Kasumi-1 (cell line): ENCODE measurements at places on chromosomes 5 and 9.
A peak's percentile ranks its signal among the peaks of the same experiment; 100 is the strongest.

DNA sequence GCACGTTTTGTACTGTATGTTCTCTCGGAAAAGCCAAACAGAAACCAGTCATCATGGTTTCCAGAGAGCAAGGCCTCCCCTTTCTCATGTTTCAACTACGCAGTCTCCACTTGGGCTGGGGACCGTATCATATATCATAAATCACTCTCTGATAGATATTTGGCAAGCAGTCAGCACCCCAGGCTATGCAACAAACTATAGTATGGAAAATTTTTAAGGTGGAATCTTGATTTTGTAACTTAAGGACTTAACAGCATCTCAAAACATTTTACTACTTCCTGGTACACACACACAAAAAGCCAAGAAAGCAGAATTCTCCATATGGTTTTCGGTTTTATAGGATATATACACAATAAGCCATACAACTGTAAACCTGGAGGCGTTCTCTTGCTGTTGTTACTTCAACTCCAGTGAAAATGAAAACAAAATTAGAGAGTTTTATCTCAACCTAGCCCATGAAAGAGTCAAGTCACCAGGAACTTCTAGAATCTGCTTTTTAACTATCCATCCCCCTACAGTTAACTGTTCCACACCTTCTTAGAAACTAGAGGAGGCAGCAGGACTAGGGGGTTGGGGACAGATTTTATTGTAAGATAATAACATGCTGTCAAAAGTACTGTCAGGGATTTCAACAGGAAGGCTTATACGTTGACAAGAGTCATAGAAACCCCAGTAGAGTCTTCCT, 283.4 kb downstream of the NFIB start:
- DNase-seq = no peak

DNA sequence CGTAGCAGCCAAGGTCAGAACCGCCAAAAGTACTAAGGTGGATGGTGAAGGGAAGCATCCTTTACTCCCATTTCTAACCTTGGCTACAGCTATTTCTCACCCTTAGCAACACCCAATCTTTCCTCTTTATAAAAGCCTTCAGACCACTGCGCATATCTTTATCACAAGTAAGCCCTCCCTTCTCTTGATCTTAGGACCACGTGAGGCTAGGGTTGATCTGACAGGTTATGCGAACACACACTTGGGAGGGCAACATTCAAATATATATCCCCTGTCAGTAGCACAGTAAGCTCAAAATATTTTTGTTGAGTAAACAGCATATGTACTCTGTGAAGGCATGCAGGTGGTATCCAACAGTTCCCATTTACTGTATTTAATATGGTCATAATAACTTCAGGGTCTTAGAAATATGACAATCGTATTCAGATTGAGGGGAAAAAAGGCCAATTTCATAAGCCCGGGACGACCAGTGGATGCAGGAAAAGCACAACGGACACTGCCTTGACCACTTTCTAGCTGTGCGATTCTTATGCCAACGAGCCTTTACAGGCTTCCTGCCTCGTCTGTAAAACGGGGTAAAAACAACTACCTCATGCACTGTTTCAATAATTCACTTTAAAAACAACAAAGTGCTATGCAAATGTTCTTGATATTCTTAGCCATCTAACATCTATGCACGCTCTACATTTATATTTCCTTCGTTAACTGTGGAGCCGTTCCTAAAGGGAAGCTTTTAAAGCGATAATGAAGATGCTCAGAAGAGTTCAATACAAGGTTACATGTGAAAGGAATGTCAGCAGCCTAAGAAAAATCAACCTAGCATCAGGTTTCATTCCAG, 1.3 kb downstream of the ARSB start:
- DNase-seq = no peak

- no peak for DNase-seq
Observed at GRCh38 chr9:114382699-114383520, 4.9 kb downstream of the AKNA start.

GRCh38 chr9:93588641-93589609, 12.5 kb downstream of the PHF2 start:
- DNase-seq = no peak

DNA sequence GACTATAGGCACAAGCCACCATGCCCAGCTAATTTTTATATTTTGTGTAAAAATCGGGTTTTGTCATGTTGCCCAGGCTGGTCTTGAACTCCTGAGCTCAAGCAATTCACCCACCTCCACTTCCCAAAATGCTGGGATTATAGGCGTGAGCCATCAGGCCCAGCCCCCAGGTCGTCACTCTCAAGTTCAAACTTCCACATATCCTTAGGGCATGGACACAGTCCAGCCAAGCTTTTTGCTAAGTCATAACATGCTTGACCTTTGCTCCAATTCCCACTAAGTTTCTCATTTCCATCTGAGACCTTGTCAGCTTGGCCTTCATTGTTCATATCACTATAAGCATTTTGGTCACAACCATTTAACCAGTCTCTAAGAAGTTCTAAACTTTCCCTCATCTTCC, 43.9 kb upstream of the ARAP3 start:
- DNase-seq = no peak

DNA sequence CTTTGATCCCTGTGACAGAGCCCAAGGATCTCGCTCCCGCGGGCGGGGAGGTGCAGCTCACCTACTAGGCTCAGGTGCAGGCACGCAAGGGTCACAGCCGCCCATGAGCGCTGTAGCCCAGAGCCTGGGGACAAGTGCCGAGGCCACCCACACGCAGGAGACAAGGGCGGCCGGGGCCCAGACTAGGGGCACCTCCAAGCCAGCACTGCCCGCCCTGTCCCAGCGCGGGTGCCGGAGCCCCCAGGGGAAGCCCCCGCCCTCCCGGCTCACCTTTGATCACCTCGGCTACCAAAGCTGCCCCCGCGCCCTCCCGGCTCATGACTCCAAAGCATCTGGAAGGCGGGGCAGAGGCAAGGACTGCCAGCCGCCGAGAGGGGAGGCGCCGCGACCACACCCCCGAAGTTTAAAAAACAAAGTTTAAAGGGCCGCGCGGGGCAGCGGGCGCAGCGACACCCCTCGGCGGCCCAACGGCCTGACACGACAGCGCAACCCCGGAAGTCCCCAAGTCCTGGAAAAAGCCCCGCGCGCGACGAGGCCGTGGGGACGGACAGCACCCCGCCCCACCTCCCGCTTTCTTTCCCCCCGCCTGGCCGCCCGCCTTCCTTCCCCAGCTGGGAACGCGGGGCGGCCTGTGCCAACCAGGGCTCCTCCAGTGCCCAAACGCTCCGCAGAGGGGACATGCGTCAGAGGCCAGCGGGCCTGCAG, 53.0 kb downstream of the CDC14B start:
- peak; percentile 71 for DNase-seq

GRCh38 chr5:106135473-106135872, 1535.3 kb downstream of the EFNA5 start:
- no peak for DNase-seq

DNA sequence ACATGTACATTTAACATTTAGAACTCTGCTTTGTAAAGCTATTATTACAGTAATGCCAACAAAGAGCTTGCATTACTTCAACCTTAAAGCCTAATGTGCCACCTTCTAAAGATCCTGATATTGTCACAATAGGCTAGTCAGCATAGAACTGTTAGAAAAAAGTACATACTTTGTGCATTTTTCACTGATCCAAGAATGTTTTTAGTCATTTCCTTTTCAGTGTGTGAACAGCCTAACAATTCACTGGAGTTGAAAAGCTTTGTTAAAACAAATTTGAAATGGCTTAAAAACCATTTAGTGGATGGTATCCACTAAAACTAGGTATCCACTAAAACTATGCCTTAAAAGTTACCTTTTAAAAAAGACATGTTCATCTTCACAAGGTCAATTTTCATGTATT, 4.5 kb downstream of the RPS6 start:
- no peak for DNase-seq

DNA sequence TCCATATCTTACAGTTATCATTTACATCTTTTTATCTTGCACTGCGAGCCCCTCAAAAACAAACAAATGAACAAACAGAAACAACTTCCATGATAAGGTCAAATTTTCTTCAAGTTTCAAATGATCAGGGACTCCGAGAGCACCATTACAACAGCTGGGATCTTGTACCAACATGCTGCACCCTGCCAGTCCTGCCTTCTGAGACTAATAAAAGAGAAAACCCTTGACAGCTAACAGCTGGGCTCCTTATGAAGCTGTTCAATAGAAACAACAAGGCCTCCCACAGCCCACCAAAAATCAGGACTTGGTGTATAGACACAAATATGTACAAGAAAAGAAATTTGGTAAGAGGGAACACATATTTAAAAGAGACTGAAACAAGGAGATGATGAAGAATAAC, 985.3 kb upstream of the DMAC1 start:
- no peak for DNase-seq

DNA sequence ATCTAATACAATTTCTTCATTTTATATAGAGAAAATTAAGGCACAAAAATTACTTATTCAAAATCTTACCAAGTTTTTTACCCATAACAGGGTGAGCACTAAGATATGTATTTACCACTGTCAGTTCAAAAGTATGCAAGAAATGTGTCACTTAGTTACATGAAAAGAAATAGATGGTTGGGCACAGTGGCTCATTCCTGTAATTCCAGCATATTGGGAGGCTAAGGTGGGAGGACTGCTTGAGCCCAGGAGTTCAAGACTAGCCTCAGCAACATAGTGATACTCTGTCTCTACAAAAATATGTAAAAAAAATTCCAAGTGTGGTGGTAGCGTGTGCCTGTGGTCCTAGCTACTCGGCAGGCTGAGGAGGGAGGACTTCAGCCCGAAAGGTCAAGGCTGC, 19.4 kb downstream of the YIPF5 start:
- no peak for DNase-seq

GRCh38 chr5:34001241-34001841, 6.5 kb downstream of the AMACR start:
- no peak for DNase-seq

DNA sequence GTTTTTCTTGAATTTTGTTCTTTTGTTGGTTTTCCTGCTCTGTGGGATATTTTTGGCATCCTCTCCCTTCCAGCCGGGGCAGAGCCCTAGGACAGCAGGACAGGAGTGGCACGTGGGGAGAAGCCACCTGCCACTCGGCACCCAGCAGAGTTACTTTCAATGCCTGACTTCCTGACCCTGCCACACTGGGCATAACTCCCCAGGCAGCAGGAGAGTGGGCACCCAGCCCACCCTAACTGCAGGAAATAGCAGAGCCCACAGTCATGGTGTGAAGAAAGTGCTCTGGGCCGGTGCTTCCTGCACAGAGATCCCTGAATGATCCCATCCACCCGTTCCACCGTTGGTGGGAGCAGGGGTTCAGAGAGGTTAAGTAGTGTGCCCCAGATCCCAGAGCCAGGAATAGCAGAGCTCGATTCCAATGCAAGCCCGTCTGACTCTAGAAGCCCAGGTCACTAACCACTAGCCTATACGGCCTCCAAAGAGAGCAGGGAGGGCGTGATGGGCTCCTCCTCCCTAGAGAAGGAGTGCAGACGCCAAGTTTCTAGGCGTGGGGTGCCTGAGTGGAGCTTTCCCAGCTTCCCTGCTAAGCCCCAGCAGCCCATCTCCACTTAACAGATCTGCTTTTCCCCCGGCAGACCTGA, 8.1 kb upstream of the NUP214 start:
- peak; percentile 54 for DNase-seq

GRCh38 chr9:98559561-98559960, 149.2 kb downstream of the GABBR2 start:
- DNase-seq = no peak

GRCh38 chr5:18553269-18553668, 919.0 kb downstream of the TAF11L14 start:
- DNase-seq = no peak

DNA sequence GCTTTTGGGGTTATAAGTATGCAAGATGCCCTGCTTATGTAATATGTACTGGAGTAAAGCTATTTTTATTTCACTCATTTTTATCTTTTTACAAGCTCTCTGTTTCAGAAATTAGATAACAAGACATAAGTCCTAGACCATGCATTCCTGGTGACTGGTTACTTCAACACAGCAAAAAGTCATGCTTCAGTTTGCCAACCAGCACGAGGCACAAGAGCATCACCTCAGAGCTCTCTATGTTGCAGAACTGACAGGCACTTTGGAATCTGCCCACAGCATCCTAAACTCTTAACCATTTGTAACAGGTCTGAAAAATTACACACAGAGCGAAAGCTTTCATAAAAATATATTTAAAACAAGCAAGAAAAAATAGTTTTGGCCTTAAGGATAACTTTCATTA, 112.8 kb downstream of the MARCHF11 start:
- DNase-seq = no peak

- no peak for DNase-seq
Observed at GRCh38 chr9:21653091-21653490, 149.3 kb upstream of the MTAP start.

DNA sequence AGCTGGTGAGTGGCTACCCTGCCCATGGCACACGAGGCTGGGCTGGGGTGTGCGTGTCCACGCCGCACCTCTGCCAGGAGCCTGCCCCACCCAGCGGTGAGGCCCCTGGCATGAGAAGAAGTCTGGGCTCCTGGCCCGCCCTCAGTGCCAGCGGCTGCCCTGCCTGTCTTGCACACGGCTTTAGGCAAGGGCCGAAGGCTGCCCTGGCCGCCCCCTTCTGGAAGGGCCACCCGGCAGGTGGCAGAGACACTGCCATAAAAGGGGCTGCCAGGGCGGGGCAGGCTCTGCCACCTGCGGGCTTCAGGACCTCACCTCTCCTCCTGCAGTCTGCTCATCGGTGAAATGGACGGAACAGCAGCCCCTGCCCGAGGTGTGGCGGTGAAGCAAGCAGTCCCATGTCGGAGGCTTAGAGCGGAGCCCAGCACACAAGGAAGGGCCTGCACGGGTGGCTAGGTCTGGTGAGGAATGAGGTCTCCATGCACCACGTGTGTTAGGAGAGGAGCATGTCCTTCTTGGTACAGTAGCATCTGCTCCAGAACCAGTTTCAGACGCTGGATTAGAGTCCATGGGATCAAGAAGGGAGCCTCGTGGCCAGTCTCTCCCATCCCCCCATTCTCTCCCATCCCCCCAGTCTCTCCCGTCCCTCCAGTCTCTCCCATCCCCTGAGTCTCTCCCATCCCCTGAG, 34.8 kb upstream of the TMEM250 start:
- no peak for DNase-seq

GRCh38 chr9:123658792-123659191, 271.1 kb downstream of the DENND1A start:
- DNase-seq = peak; percentile 21

- DNase-seq = peak; percentile 97
Observed at GRCh38 chr9:98037357-98037756, 19.2 kb upstream of the NANS start.

DNA sequence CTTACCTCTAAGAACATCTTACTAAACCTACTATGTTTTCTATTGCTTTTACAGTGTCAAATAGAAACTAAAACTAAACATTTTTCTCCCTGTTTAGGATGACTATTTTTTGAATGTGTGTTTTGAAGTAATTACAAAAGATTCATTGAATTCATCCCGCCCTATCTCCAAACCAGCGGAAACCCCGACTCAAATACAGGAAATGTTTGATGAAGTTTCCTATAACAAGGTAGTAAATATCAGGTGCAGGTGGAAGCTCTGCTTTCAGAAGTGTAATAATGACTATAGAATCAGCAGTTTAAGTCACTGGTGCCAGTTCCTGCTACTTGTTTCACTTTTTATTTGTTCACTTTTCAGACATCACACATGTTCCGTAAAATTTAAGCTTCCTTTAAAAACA, 20.0 kb downstream of the ERAP2 start:
- no peak for DNase-seq

GRCh38 chr5:143932584-143932983, 120.6 kb downstream of the HMHB1 start:
- DNase-seq = no peak
